ENCODE measurements at places on chromosomes 7 and 10. TPM values are rescaled to one million over a fixed set of nuclear protein-coding genes. Genes with fewer than 3 reads are reported as not detected.

The EN2 gene
- 1.7 TPM for total RNA-seq

DNA sequence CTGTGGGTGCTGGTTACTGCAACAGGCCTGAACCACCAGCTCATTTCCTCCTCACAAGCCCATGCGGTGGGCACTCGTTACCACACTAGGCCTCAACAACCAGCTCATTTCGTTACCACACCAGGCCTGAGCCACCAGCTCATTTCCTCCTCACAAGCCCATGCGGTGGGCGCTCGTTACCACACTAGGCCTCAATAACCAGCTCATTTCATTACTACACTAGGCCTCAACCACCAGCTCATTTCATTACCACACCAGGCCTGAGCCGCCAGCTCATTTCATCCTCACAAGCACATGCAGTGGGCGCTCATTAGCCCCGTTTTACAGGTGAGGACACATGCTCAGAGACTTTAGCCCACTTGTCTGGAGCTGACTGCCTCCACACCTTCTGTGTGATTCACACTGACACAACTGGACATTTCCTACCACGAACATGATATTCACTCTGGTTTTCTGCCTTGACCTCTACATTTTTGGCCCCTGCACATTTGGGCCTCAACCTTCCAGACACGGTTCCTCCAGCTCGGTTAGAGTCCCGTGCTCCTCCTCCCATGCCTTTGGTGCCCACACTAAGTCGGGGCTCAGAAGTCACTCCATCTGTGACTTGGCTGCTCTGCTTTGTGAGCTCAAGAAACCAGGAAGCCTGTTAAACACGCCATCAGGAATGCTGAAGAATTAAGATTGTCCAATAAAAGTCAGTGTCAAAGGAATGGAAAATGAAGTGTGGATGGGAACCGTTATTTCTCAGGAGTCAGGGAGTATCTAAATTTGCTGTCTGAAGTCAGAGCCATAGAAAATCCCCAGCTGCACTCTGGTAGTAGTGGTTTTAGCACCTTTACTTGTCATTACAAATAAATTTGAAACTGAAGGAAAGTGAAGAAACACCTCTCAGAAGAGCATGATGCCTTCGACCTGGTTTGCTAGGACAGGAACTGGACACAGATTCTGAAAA lies 55.8 kb upstream of the LANCL2 start:
- ATAC-seq, result no peak

GRCh38 chr10:108434559-108435252 lies 1270.2 kb upstream of the SORCS1 start:
- ATAC-seq, result peak; percentile 93

DNA sequence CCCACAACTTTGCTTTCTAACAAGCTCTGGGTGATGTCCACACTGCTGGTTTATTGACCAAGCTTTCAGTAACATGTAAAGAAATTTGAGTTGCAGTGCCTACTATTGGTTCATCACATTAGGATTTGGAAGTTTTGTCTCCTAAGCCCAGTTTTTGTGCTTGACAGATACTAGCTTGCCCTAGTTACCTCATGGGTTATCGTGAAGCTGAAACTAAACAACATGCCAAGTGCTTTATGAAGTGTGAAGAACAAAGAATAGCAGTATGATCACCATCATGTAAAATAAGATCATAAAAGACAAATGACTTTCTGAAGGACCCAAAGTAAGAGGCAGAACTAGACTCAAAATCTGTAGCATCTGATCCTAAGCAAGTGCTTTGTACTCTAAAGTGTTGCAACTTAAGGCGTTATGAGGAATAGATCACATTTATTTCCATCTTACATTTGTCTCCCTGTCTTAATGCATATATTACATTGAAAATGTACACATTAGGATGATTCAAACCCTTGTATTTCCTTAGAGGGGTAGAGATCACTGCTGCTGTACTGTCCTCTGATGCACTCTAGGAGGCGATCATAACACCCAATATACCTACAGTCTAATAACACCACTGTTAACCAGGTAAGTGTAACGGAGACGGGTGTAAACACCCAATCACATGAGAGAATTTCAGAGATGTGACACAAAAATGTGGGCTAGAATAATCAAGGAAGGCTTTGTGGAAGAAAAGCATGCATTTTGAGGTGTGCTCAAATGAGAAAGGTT lies 71.3 kb downstream of the NRCAM start:
- ATAC-seq, result no peak

GRCh38 chr10:106765241-106765754 lies 399.2 kb downstream of the SORCS1 start:
- no peak for ATAC-seq

The CALHM3 gene
- not detected for total RNA-seq

DNA sequence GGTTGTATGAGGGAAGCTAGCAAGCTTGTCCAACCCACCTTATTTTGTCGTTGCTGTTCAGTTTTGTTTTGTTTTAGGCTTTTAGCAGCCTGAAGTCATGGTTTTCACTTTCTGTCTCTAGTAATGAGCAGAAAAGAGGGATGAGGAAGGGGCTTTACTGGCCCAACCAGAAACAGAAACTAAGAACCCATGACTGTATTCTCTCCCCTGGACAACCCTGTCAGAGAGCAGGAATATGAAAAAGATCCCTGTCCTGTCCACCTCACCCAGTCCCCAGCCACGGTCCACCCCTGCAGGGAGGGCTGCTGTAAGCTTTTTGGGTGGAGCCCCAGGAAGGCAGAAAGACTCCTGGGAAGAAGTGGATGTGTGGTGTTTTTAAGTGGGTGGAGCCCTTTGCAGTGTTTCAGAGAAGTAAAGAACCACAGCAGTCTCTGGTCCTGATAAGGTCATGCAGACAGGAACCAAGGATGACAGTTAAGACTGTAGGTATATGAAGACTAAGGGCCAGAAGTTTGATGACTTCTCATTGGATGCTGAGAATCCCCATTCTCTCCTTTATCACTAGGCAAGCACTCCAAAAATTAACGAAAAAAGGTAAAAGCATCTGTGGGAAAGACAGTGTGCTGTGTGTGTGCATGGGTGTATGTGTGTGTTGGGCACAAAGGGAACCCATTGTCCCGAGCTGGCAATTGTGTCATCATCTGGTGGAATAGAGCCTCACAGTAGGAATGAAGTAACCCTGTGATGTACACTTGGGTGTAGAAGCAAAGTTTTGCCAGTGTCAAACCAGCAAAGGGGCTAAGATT lies 13.8 kb downstream of the MRPL32 start:
- no peak for ATAC-seq

DNA sequence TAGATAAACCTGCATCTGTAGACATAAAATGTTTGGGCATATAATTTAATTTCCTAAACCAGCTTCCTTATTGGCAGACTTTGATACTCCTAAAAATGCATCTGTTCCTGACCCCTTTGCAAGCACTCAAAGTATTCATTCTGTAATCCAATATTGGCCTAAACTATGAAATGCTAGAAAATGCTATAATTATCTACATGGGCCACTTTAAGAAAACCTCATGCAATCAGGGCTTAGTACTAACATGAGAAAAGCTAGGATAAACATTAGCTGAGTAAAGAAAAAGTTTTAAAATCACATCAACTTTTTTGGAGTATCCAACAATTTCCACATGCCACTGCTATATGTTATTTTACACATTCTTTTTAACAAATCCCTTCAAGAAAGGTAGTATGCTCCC lies 57.2 kb downstream of the PARD3 start:
- ATAC-seq, result no peak

GRCh38 chr10:14412624-14413023 lies 81.9 kb upstream of the FRMD4A start:
- no peak for ATAC-seq

- no peak for ATAC-seq
These were observed 11.5 kb downstream of the SPACDR start for GRCh38 chr7:100452513-100452912.

DNA sequence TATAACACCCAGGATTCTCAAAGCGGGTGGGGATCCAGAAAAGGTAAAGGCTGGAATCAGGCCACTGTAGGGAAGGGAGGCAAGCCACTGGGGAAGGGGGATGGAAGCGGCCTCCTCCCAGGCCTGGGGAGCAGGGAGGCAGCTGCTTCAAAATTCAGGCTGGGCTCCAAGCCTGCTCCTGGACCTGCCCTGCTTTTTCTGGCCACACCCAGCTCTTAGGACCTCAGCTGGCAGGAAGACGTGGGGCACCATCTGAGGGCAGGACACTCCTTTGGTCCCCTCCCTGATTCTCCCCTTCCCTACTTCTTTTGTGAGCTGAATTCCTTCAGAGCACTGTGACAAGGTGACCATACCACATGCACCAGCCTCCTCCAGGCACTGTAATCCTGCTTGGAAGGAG lies 4.6 kb upstream of the LBX1 start:
- no peak for ATAC-seq

DNA sequence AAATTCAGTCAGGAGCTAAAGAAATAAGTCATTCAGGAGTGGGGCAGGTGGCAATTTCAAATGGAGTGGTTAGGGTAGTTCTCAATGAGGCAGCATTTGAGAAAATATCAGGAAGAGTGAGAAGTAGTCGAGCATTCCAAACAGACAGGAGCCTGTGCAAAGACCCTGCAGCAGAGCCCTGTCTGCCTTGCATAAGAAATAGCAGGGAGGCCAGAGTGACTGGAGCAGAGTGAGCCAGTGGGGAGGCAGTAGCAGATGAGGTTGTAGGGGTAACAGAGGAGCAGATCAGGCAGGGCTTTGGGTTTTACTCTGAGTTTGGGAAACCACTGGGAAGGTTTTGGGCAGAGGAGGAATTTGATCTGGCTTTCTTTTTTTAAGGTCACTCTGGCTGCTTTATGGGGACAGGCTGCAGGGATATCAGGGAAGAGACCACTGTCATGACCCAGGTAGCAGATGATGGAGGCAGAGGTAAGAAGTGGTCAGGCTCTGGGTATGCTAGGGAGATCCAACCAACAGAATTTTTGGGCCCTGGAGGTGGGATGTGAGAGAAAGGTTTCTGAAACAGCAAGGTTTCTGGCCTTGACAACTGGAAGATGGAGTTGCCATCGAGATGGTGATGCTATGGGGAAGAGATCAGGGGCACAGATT lies 1.3 kb upstream of the BLVRA start:
- ATAC-seq, result no peak

The EMX2 gene
- 14.8 TPM for total RNA-seq

DNA sequence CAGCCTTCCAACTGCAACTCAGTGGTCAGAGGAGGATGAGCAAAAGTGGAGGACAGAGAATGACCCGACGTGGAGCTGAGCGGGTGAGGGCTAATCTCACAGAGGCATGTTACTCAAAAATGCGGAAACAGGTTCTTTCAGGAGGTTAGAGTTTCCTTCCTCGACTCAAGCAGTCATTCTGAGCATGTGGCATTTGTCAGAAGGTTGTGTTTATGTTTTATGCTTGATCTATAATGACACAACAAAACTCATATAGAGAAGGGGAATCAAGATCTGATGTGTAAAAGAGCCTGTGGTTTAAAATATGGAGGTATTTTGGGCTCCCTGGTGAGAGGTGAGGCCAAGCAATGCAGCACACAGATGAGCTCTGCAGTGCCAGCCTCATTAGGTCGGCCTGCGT lies 311.4 kb downstream of the ADARB2 start:
- ATAC-seq, result no peak

The STMP1 gene
- total RNA-seq, result 30.7 TPM

DNA sequence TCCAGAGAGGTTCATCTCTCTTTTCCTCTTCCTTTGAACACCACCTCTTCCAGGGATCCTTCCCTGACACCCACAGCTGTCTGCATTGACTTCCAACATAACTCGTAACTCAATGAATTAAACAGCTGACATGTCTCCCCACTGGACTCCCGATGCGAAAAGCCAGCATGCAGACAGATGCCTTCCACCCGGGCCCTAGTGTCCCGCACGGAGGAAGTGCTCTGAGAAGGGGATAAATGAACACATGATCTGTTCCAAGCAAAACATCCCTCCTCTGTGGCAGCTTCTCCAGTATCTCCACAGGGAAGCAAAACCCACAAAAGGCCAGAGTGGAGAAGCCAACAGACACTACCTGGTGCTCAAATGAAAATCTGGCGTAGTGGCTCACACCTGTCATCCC lies 28.3 kb downstream of the OGDHL start:
- ATAC-seq, result no peak

GRCh38 chr7:139990142-139990535 lies 72.6 kb downstream of the PARP12 start:
- no peak for ATAC-seq

The MYL10 gene
- total RNA-seq, result not detected

The FAM25G gene
- not detected for total RNA-seq

GRCh38 chr10:75399461-75400162 lies 2.0 kb downstream of the ZNF503 start:
- ATAC-seq, result no peak
